ENCODE measurements at places on chromosomes 1 and 21.
A peak's percentile ranks its signal among the peaks of the same experiment; 100 is the strongest.

GRCh38 chr1:59309795-59310548 lies 13.1 kb downstream of the FGGY start:
- no peak for DNase-seq

GRCh38 chr1:44354268-44354839 lies 703 bp downstream of the ERI3 start:
- DNase-seq: no peak

DNA sequence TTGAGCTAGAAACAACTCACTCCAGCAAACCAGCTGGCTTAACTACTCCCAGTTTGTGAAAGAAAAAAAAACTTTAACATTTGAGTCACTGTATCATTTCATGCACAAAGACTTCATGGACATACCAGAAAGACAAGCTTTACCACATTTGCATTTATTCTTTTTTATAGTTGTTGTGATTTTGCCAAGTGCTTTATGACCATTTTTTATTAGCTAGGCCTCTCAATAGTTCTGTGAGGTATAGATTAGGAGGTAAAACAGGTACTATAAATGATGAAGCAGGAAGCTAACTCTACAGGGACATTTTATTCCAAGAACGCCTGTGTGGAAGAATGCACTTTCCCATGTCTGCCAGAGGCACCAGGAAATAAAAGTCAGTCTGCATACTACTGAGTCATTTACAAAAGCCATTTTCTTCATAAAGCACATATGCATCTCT lies 8.2 kb upstream of the DENND1B start:
- peak; percentile 21 for DNase-seq

DNA sequence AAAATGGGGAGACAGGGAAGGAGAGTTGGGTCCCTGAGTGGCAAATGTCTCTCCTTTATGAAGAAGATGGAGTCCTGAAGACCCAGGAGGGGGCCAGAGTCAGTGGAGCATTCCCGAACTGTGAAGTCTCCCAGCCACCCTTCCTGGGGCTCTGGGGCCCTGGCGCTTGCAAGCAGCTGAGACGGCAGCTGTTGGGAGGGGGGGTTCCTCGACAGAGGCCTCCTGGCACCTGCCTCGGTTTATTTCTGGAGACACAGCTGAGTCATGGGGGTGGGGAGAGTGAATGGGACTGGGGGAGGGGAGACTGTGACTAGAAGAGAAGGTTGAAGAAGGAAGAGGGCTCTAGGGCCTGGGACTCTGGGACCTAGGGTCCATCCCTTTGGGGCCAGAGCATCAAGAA lies 14.0 kb downstream of the NES start:
- DNase-seq: no peak

- DNase-seq: peak; percentile 69
Observed at GRCh38 chr1:28737307-28738132, 780 bp downstream of the YTHDF2 start.

- no peak for DNase-seq
Observed at GRCh38 chr1:27130798-27131197, 24.1 kb downstream of the SLC9A1 start.

GRCh38 chr1:89594096-89594740 lies 38.7 kb upstream of the LRRC8C start:
- DNase-seq: no peak

DNA sequence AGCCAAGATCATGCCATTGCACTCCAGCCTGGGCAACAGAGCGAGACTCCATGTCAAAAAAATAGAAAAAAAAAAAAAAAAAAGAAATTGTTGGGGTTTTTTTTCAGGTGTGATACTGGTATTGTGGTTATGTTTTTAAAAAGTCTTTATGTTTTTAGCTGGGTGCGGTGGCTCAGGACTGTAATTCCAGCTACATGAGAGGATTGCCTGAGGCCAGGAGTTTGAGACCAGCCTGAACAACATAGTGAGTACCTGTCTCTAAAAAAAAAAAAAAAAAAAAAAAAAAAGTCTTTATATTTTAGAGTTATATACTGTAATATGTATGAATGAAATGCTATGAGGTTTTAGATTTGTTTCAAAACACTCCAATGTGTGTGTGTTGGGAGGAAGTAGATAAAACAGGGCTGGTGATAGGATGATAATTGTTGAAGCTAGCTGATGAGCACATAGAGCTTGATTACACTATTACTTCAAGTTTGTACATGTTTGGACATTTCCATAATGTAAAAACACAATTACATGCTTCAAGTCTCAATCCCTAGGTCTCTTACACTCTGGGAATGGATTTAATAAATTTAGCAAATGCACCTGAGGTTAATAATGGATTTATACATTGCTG lies 30.2 kb upstream of the ATP5PO start:
- no peak for DNase-seq

GRCh38 chr1:195328102-195328501 lies 1280.1 kb downstream of the KCNT2 start:
- no peak for DNase-seq

DNA sequence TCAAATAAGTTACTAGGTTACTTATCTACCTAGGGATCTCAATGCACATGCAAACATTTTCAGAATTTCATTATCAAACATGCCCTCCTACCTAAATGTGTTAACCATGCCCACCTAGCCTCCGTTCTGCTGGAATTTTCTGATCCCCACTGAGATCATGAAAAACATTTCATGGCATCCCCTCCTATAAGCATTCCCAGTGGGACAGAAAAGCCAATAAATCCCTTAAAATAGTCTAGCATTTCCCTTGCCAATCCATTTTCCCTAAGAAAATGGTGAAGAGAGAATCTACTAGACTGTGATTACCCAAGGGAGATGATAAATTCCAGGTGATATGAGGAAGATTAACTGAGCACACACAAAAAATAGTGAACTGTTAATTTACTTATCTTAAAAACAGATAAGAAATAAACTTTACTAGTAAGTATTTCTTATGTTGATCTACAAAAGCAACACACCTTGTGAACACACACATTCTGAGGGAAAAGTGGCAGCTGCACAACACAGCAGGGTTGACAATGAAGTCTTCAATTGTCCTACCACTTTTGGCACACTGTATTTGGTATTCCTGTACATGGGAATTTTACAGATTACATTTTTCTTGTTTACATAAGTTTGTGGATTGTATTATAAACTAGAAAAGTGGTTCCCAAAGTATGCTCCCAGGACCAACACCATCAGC lies 49.6 kb downstream of the ARID4B start:
- DNase-seq: no peak
